ENCODE measurements at places on chromosomes 16 and 17.

DNA sequence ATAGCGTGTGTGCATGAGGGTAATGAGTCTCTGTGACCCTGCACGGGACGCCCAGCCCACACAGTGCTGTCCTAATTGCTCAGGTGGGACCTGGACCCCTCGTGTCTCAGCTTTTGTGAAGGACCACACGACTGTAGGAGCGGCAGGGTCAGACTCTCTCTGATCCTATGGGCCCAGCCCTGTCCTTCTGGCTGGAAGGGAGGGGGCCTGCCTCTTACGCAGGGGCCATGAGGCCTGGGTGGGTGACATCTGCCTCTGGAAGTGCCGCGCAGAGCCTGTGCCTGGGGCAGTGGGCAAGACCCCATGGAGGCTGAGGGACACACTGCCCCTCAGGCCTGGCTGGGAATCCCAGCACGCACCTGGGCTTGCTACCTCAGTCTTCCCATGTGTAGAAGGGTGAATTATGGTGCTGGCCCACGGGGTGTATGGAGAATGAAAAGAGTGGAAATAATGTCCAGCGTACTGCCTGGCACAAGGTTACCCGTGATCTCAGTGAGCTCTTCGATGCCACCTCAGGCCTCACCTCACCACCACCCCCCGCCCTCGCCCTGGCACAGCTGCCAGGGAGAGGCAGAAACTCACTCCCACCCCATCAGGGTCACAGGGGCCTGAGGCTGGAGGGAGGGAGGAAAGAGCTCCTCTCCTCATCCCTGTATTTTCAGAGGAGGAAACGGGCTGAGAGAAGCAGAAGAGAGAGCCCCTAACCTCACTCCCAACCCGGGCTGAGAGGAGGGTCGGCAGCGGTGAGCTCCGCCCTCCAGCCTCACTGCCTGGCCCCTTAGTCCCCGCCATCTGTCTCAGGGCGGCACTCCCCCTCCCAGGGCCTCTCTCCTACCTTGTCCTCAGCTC lies 27.1 kb upstream of the DBNDD1 start:
- no peak for DNase-seq
- H3K27ac ChIP-seq, result peak overlapping the region; percentile 73
- H3K4me3 ChIP-seq, result peak overlapping the region; percentile 52
- peaks cover 15% of the 10 kb centered on the region for H3K4me1 ChIP-seq
- H3K36me3 ChIP-seq, result peaks cover 7% of the 10 kb centered on the region

- peaks cover 24% of the 10 kb centered on the region for H3K4me1 ChIP-seq
- no peak overlapping the region for H3K4me3 ChIP-seq
- no peak for DNase-seq
- no peaks in the 10 kb centered on the region for H3K27me3 ChIP-seq
- peaks cover 28% of the 10 kb centered on the region for H3K36me3 ChIP-seq
These were observed 2.7 kb upstream of the LASP1NB start for GRCh38 chr17:38922538-38923297.

DNA sequence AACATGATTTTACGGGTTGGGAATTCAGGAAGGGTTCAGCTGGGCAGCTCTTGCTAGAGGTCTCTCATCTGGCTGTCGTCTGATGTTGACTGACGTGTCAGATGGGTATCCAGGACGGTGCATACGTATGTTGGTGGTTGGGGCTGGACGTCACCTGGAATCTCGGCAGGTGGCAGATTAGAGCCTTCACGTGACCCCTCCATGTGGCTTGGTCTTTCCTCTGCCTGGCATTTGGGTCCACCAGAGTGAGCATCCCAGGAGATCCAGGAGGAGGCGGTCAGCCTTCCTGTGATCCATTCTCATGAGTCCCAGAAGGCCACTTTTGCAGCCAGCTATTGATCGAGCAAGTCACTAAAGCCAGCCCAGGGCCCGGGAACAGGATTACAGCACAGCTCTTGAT lies 202.7 kb downstream of the FOXL1 start:
- DNase-seq, result no peak
- no peaks in the 10 kb centered on the region for H3K36me3 ChIP-seq
- H3K27ac ChIP-seq, result no peak overlapping the region
- H3K4me3 ChIP-seq, result no peak overlapping the region
- no peaks in the 10 kb centered on the region for H3K27me3 ChIP-seq
- H3K4me1 ChIP-seq, result no peaks in the 10 kb centered on the region

DNA sequence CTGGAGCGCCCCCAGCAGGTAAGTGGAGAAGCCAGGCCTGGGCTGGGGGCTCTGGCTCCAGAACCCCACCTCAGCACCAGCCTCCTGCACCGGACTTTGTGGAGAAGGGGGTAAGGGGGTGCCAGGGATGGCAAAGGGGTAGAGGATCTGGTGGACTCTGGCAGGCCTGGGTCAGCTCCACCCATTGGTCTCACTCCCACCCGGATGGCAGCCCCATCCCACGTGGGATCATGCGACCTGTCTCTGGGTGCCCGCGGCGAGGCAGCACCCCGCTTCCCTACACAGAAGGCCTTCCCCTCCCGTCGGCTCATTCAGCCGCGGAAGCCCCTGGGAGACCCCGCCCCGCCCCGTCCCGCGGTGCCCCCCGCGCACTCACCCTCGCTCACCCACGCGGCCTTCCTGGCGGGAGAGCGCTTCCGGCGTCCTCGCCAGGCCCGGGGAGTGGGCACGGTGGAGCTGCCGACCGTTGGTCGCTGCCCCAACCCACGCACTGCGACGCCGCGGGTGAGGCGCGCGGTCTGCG lies 498 bp upstream of the PLEKHG4 start:
- peaks cover 30% of the 10 kb centered on the region for H3K4me1 ChIP-seq
- no peaks in the 10 kb centered on the region for H3K36me3 ChIP-seq
- peak overlapping the region; percentile 67 for H3K4me3 ChIP-seq

- no peaks in the 10 kb centered on the region for H3K4me1 ChIP-seq
- no peaks in the 10 kb centered on the region for H3K27me3 ChIP-seq
- DNase-seq, result peak; percentile 18
- no peak overlapping the region for H3K4me3 ChIP-seq
These were observed 160.4 kb downstream of the ABCC12 start for GRCh38 chr16:47995354-47995753.

- H3K27ac ChIP-seq, result peak overlapping the region; percentile 2
- H3K4me3 ChIP-seq, result no peak overlapping the region
- no peaks in the 10 kb centered on the region for H3K36me3 ChIP-seq
- H3K4me1 ChIP-seq, result peaks cover 18% of the 10 kb centered on the region
- DNase-seq, result no peak
- no peaks in the 10 kb centered on the region for H3K27me3 ChIP-seq
These were observed 64.3 kb upstream of the RCVRN start for GRCh38 chr17:9969301-9969935.

- no peak for DNase-seq
- H3K36me3 ChIP-seq, result no peaks in the 10 kb centered on the region
- H3K27me3 ChIP-seq, result no peaks in the 10 kb centered on the region
- H3K4me1 ChIP-seq, result peaks cover 7% of the 10 kb centered on the region
- H3K4me3 ChIP-seq, result no peak overlapping the region
These were observed 30.9 kb upstream of the DYNLRB2 start for GRCh38 chr16:80509872-80510271.

GRCh38 chr16:8634991-8635736 lies 13.7 kb downstream of the METTL22 start:
- no peak overlapping the region for H3K4me3 ChIP-seq
- H3K27me3 ChIP-seq, result no peaks in the 10 kb centered on the region
- no peaks in the 10 kb centered on the region for H3K36me3 ChIP-seq
- H3K27ac ChIP-seq, result no peak overlapping the region

GRCh38 chr17:63476854-63477479 lies at the start of gene ACE:
TSS of gene ACE (plus strand) at chr17:63477061. CDS start at chr17:63477095, 34 bp downstream.
- H3K27me3 ChIP-seq, result no peaks in the 10 kb centered on the region
- no peak for DNase-seq
- peaks cover 32% of the 10 kb centered on the region for H3K4me1 ChIP-seq

- DNase-seq, result no peak
- peak overlapping the region; percentile 0 for H3K27ac ChIP-seq
- no peaks in the 10 kb centered on the region for H3K36me3 ChIP-seq
- no peaks in the 10 kb centered on the region for H3K27me3 ChIP-seq
These were observed 31.9 kb downstream of the MSI2 start for GRCh38 chr17:57288040-57288772.

- H3K4me3 ChIP-seq, result no peak overlapping the region
- H3K4me1 ChIP-seq, result peaks cover 12% of the 10 kb centered on the region
- H3K27ac ChIP-seq, result no peak overlapping the region
- H3K36me3 ChIP-seq, result no peaks in the 10 kb centered on the region
- H3K27me3 ChIP-seq, result no peaks in the 10 kb centered on the region
- no peak for DNase-seq
These were observed 117.3 kb upstream of the CORO6 start for GRCh38 chr17:29740017-29740416.

DNA sequence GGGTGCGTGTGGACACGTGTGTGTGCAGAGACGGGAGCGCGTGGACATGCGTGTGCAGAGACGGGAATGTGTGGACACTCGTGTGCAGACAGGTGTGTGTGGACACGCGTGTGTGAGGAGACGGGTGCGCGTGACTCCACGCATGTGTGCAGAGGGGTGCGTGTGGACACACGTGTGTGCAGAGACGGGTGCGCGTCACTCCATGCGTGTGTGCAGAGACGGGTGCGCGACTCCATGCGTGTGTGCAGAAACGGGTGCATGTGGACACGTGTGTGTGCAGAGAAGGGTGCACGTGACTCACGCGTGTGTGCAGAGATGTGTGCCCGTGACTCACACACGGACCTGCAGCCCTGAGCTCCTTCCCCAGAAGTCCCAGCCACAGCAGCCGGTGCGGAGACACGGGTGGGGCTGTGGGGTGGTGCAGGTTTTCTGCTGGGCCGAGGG lies 2.2 kb upstream of the CD7 start:
- DNase-seq, result no peak
- H3K36me3 ChIP-seq, result no peaks in the 10 kb centered on the region
- no peak overlapping the region for H3K4me3 ChIP-seq

- H3K27me3 ChIP-seq, result no peaks in the 10 kb centered on the region
- no peak overlapping the region for H3K4me3 ChIP-seq
- H3K4me1 ChIP-seq, result peaks cover 82% of the 10 kb centered on the region
- peak overlapping the region; percentile 74 for H3K27ac ChIP-seq
These were observed 106.8 kb downstream of the ZNF778 start for GRCh38 chr16:89324056-89325010.

- no peak overlapping the region for H3K27ac ChIP-seq
- no peak for DNase-seq
- no peaks in the 10 kb centered on the region for H3K4me1 ChIP-seq
- no peaks in the 10 kb centered on the region for H3K36me3 ChIP-seq
- no peaks in the 10 kb centered on the region for H3K27me3 ChIP-seq
- no peak overlapping the region for H3K4me3 ChIP-seq
These were observed 356.6 kb downstream of the KCNJ2 start for GRCh38 chr17:70525961-70526360.

GRCh38 chr17:32627239-32627996 lies 140.6 kb downstream of the CDK5R1 start:
- H3K36me3 ChIP-seq, result no peaks in the 10 kb centered on the region
- no peak for DNase-seq
- H3K27ac ChIP-seq, result no peak overlapping the region
- no peaks in the 10 kb centered on the region for H3K27me3 ChIP-seq
- peaks cover 11% of the 10 kb centered on the region for H3K4me1 ChIP-seq
- no peak overlapping the region for H3K4me3 ChIP-seq

GRCh38 chr17:10144982-10145381 lies 53.4 kb downstream of the GAS7 start:
- H3K27me3 ChIP-seq, result no peaks in the 10 kb centered on the region
- no peak for DNase-seq

DNA sequence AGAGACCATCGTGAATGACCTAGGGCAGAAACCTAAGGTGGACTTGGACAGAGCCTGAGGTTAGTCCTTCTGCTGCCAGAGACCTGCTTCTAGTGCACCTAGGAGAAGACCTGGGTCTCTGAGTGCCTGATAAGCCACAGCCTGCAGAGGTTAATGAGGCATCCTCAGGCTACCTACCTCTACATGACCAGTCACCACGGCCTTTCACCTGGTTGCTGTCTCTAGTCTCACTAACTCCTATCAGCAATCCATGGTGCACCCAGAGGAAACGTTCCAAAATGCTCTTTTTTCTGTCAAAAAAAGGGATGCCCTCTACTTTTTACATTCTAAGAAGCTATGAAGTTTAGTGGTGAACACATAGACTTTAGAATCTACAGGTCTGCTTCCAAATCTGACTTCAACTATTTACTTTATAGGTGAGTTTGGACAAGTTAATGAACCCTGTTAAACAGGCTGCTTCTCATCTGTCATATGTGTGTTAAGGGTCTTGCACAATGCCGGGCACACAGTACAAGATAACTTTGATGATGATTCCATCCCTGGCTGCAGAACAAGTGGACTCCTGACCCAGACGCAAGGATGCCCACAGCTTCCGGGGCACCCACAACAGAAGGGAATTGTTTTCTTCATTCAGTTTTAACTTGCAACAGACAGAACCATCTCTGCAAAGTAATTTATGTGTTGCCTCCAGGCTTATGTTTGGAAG lies 469.9 kb upstream of the CDH5 start:
- DNase-seq, result no peak
- no peaks in the 10 kb centered on the region for H3K36me3 ChIP-seq
- H3K27ac ChIP-seq, result no peak overlapping the region
- H3K4me1 ChIP-seq, result no peaks in the 10 kb centered on the region
- no peaks in the 10 kb centered on the region for H3K27me3 ChIP-seq

- H3K27me3 ChIP-seq, result no peaks in the 10 kb centered on the region
- peaks cover 69% of the 10 kb centered on the region for H3K4me1 ChIP-seq
- no peaks in the 10 kb centered on the region for H3K36me3 ChIP-seq
- H3K4me3 ChIP-seq, result no peak overlapping the region
- H3K27ac ChIP-seq, result peak overlapping the region; percentile 68
These were observed 61.9 kb downstream of the ZFHX3 start for GRCh38 chr16:72985995-72986394.

DNA sequence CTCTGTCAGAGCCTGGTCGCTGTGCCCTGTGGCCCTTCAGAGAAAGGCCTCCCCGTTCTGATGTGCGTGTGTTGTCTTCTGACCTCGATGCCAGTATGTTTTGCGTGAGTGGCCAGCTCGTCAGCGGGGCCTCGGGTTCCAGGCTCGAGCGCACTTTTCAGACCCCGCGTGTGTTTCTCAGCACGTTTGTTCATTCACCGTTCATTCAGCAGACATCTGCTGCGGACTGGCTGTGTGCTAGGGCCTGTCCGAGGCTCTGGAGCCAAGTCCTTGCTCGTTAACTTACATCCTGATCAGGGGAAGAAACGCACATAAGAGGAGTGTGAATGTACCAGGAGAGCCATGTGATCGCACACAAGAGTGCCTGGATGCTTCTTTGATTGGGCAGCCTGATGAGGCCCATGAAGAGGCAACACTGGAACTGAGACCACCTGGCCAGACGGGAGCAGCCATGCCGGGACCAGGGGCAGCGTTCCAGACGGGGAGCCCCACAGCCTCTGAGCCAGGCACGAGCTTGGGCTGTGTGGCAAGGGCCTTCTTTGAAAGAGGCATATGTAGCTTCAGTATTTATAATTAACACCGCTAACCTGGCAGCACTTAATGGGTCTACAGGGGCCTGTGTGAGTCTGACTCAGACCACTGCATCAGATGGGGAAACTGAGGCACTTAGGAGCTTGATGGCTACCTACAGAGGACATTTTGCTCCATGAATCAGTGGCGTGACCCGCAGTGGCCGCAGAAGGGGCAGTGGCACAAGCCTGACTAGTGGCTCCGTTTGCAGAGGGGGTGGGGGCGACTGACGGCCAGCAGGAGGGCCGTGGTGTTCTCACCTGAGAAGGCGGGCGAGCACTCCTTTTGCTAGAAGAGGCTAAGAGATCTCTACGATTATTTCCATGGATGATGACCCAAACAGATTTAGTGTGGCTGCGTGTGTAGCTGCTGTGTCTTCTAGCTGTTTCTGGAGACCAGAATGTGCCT lies 187.9 kb upstream of the CHMP6 start:
- H3K27me3 ChIP-seq, result no peaks in the 10 kb centered on the region
- H3K36me3 ChIP-seq, result no peaks in the 10 kb centered on the region
- no peak overlapping the region for H3K4me3 ChIP-seq
- DNase-seq, result no peak
- no peak overlapping the region for H3K27ac ChIP-seq

- H3K36me3 ChIP-seq, result no peaks in the 10 kb centered on the region
- no peak for DNase-seq
- no peak overlapping the region for H3K4me3 ChIP-seq
- H3K27ac ChIP-seq, result no peak overlapping the region
- no peaks in the 10 kb centered on the region for H3K27me3 ChIP-seq
These were observed 3.9 kb downstream of the PLEKHG4 start for GRCh38 chr16:67283039-67283825.
